ENCODE measurements at places on chromosomes 3 and 15.

DNA sequence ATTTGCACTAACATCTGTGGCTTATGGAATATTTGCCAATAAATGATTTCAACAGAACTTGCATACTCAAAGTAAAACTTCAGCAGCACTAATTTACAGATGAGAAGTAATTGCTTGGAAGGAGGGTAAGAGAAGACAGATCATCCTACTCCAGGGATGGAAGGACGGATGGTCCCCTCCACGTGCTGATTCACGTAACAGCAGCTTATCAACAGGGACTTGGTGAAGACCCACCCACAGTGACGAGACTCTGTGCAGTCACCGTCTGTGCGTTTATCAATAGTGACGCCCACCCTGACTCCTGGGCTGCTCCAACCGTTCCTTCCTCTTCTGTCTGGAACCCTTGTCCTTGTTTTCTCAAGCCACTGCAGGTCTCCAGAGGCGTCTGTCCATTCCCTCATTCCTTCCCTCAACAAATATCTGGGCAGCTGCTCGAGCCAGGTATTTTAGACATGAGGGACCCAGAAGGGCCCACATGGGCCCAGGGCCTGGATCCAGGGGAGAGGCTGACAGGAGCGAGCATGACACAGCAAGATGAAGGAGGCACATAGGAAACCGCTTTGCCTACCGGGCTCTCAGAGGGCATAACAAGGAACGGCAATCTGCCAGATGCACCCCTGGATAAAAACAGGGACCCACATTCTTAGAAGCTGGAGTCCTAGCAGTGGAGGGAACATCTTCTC is 33.3 kb downstream of the PCSK6 start:
- DNase-seq, result no peak

- DNase-seq, result no peak
Observed at GRCh38 chr3:46848271-46849044, 14.8 kb downstream of the MYL3 start.

DNA sequence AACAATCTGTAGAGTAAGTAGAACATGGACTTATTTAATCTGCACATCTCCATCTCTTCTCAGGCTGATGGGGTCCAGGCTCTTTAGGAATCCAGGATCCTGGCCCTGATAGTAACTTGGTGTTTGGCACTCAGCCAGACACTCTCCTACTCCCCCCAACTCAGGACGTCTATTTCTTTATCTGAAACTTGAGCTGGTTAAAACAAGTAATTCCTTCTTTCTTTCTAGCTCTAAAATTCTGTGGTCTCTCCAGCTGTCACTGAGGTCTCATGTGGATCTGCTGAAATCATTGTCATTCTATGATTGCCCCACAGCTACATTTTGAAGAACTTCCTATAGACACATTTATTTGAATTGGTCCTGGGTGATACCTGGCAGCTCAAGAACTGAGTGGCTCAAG is 59.0 kb downstream of the TP63 start:
- no peak for DNase-seq

DNA sequence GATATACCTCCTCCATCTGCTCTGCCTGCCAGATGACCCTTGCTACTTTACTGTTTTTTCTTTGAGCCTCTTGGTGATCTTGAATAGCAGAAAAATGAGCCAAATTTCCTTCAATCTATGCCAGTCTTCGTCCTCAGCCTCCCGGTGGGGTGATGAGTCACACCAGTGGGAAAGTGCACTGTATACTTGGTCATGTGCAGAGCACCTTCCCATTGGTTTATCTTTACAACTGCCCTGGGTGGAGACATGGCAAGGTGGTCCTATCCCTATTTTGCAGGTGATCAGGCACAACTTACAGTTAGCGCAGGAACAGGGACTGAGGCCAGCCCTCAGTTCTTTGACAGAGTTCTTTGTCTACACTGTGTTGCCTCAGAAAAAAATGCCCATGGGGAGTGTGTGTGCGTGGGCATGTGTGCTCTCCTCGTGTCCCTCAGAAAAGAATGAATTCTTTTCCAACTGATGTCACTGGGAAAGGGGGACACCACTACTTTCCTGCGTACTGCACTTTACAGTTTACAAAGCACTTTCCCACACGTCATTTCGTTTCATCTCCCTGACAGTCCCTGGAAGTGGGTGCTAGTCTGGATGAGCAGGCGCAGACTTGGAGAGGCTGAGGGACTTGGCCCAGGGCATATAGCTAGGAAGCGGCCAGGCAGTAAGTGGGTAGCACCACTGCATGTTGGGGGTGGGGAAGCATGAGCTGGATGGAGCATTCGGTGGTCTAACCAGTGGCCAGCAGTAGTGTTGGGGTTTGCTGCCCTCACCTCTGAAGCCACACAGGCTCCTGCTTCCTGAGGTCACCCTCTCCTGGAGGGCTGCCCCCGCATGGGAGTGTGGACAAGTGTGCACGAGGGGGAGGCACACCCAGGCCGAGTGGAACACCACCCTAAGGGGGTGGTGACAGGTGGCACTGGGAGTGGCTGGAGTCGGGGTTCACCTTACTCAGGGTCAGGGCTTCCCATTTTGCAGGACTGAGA is 24.1 kb downstream of the SMAD3 start:
- no peak for DNase-seq

DNA sequence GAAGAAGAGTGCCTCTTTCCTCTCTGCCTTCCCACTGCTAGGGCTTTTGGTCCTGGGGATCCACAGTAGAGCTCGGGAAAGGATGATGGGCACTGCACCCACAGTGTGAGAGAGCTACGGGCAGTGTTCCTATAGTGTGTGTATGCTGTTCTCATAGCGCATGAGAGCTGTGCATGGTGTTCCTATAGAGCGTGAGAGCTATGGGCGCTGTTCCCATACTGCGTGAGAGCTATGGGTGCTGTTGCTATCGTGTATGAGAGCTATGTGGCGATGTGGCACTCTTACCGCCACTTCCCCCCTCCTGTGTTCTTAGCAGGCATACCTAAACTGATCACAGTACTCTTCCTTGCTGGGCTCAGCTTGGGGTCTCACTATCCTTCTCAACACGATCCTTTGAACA is 213.5 kb downstream of the EDEM1 start:
- DNase-seq, result no peak

GRCh38 chr3:98817547-98818041 is 54.5 kb downstream of the ST3GAL6 start:
- no peak for DNase-seq

- no peak for DNase-seq
Observed at GRCh38 chr3:131277836-131278497, 103.6 kb upstream of the NUDT16 start.

- no peak for DNase-seq
Observed at GRCh38 chr3:93931597-93932229, 42.0 kb downstream of the PROS1 start.
